ENCODE measurements at places on chromosomes 1 and 21. TPM values are rescaled to one million over a fixed set of nuclear protein-coding genes. Genes with fewer than 3 reads are reported as not detected.

DNA sequence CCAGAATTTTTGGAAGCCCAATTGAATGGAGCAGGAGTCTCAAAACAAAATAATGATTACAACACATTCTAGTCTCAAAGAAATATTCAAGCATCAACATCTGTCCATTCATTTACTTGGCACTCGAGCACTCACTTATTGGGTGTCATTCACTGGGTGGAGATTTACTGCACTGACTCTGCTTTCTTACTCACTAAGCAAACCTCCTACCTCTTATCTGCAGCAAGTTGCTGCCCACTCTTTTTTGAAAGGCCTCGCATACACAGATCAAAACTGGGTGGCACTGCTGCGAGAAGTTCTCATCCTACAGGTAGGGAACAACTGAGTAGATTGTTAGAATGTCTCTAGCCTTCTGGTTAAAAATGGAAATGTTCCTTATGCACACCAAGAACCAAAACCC, 18.0 kb downstream of the RHBDL2 start:
- no peak for DNase-seq

GRCh38 chr1:40435876-40436275, 14.4 kb upstream of the ZFP69B start:
- DNase-seq = no peak

DNA sequence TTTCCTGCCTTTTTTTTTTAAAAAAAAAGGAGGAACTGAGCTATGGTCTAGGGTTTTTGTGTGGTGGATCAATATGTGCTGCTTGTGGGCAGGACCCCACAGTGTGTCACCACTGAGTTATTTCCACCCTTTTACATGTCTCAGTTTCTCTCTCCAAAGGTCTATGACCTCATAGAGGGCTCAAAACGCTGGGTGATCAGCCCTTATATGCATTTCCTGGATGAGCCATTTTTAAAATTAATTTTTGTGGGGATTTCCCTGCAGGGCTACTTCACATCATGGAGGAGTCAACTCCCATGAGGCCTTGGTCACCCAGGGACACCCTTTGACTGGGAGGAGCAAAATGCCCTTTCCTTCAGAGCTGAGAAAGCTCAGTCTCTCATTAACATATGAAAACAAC, 20.7 kb upstream of the HAO2 start:
- no peak for DNase-seq

- DNase-seq = no peak
Measured at GRCh38 chr1:23801338-23801748, 789 bp upstream of the GALE start.

- DNase-seq = no peak
Measured at GRCh38 chr1:55427606-55428005, 212.4 kb upstream of the USP24 start.

DNA sequence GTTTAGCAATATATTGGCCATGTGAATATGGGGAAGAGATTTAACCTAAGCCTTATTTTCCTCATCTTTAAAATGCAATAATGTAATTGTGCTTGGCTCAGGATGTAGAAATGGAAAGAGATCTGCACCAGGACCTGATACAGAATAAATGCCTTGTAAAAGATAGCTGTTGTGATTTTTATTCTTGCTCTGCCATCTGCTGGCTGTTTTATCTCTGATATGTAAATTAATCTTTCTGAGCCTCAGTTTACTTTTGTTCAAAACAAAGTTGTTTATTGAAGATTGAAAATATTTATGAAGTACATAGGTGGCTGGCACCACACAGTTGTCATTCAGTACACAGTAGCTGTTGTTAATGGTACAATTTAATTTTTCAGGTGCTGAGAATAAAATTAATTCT, 21.9 kb downstream of the ZYG11B start:
- no peak for DNase-seq

Gene MCOLN2
- 2.3 TPM for total RNA-seq

Gene SLAMF7
- 1.8 TPM for total RNA-seq

Gene POU3F1
- not detected for total RNA-seq

Gene TMEM200B
- 0.08 TPM for total RNA-seq

Gene PRAMEF5
- not detected for total RNA-seq

Gene OR6K3
- not detected for total RNA-seq
